ENCODE measurements at places on chromosomes 5 and 9.

DNA sequence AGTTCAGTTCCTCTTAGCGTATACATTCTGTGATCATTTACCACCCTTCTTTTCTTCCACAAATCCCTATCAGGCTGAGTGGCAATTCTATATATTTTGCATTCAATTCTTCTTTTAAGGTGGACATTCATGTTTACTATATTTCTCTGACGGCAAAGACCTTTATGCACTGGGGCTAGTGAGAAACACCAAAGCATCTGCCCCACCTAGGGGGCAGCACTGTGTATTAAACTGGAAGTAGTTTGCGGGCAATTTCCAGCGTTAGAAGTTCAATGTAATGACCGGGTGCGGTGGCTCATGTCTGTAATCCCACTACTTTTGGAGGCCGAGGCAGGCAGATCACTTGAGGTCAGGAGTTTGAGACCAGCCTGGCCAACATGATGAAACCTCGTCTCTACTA is 27.9 kb upstream of the FBXL7 start:
- no peak for DNase-seq

GRCh38 chr9:88991066-88992034 is at the start of gene S1PR3:
S1PR3 (plus strand) TSS chr9:88991468; CDS start chr9:89001201, 9,733 bp downstream.
- peak; percentile 89 for DNase-seq

GRCh38 chr9:127495884-127496555 is 44.7 kb downstream of the LRSAM1 start:
- no peak for DNase-seq

DNA sequence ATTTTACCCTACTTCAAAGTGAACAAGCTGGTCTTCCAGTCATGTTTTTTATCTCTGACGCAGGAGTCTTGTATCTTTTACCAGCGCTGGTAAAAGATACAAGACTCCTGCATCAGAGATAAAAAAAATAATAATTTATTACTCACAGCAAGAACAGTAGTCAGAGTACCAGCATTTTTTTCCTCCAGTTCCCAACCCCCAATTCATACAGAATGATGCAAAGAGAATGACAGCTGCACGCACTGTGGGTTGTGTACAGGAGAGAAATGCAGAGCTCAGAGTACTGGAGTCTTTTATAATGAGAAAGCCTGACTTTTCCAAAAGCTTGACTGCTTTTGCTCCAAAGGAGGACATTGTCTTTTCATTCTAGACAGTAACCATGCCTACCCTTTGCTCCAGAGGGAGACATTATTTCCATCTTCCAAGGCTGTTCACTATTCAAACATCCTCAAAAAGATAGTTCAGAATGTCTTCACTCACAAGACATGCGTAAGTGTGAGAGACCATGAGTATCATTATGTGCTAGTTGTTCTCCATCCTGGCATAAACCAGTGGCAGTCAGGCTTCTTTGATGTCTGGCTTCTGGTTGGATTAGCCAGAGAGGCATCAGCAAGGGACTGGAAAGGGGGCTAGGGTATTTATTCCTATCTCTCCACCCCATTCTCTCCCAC is 14.3 kb upstream of the RANBP6 start:
- no peak for DNase-seq

- DNase-seq: no peak
These were observed 2.9 kb downstream of the IQGAP2 start for GRCh38 chr5:76406014-76406413.

- no peak for DNase-seq
These were observed 258.7 kb downstream of the TRIM32 start for GRCh38 chr9:116945817-116946216.
